Muscle of back (tissue), 13 donors: ENCODE measurements at places on chromosomes 4 and X. TPM values are rescaled to one million over a fixed set of nuclear protein-coding genes. Genes with fewer than 3 reads are reported as not detected.
A peak's percentile ranks its signal among the peaks of the same experiment; 100 is the strongest.

GRCh38 chrX:103756736-103757135 is 19.9 kb upstream of the PLP1 start:
- no peak for DNase-seq

GRCh38 chrX:122445466-122445865 is 738.6 kb upstream of the GRIA3 start:
- peak; percentile 62 for DNase-seq

GRCh38 chr4:153758136-153758535 is 1.7 kb downstream of the RNF175 start:
- no peak for DNase-seq

GRCh38 chr4:130705023-130705422 is 1609.1 kb downstream of the C4orf33 start:
- DNase-seq: peak; percentile 21

GRCh38 chrX:98448524-98448923 is 1564.8 kb downstream of the RPA4 start:
- DNase-seq: no peak

DNA sequence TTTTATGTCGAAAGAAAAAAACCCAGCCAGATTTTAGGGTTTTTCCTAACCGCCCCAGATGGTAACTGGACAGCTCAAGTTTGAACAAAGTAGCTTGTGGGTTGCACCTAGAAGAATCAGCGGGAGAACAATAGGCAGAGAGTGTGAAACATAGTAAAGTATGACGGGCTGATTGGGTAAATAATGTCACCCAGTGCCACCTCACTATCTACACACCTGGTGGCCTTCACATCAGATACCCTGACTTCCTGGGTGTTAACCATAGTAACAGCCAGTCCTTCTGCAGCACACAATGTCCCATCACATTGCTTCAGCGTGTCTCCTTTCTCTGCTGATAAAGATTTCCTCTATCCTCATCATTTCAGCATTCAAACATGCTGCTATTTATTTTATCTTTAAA is 159.1 kb upstream of the HS3ST1 start:
- DNase-seq: no peak

- no peak for DNase-seq
Measured at GRCh38 chrX:46317163-46317562, 228.1 kb downstream of the ZNF674 start.

GRCh38 chr4:139458543-139458942 is 4.6 kb downstream of the RAB33B start:
- DNase-seq: no peak

DNA sequence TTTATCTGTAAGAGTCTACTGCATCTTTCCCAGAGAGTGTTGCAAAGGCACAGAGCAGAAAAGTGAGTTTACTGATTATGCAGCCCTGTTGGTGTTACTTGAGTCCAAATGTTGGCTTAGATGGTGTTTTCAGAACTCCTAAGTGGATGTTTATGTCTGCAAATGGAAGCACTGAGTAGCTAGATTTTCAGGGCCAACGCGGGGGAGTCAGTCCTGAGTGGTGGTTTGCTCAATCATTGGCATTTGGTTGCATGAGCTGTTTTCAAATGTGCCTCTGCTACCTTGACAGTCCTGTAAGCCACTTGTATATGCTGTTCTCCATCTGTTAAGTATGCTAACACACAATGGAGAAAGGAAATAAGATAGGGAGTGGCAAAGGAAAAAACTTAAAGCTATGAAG is 45.4 kb downstream of the MAMLD1 start:
- no peak for DNase-seq

DNA sequence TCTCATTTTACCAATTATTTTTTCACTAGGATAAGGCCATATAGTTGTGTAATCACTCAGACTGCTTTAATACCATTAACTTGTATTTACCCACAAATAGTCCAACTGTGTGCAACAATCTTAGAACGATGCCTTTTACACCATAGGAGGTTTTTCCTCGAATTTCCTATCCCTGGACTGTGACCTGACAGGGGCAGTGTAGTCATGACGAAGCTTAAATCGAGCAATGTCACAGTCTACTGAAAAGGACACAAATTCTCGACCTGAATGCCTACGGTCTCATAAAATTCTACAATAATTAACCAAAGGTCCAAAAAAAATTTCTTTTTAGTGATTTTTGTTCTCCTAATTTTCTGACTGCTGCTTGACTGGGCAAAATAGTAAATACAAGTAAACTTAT is 208.9 kb downstream of the ADAMTS3 start:
- no peak for DNase-seq

GRCh38 chr4:85318415-85318814 is 156.5 kb upstream of the ARHGAP24 start:
- no peak for DNase-seq

- DNase-seq: no peak
Measured at GRCh38 chr4:3689576-3690550, 76.3 kb upstream of the ADRA2C start.

DNA sequence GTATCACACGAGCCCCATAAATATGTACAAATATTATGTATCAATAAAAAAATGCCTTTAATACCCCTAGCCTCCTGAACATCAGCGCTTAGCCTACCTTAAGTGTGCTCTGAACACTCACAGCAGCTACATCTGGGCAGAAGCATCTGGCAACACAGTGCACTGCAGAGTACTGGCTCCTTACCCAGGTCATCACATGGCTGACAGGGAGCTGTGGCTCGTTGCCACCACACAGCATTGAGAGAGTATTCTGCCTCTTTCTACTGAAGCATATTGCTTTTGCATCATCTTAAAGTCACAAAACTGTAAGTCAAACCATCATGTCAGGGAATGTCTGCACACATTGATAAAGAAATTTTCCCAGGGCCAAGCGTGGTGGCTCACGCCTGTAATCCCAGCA is 55.2 kb downstream of the TRIML1 start:
- DNase-seq: no peak

DNA sequence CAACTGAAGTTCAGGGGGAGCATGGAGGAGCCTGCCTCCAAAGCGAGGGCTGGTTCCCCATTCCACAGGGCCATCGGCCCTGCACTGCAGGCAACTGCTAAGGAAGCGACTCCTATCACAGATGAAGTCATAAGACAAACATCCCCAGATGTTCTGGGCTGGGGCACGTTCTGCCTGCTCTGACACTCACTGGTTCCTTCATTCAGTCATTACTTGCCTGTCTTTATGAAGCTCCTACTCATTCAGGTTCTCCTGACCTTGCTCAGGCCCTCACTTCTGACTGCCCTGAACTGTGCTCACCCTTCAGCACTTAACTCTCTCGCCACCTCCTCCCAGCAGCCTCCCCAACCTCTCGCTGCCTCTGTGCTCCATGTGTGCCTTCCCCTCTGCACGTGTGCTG is 2.5 kb upstream of the SLC2A9 start:
- no peak for DNase-seq

GRCh38 chrX:12984603-12985319 is 9.9 kb downstream of the TMSB4X start:
- no peak for DNase-seq

- peak; percentile 31 for DNase-seq
Measured at GRCh38 chr4:159051245-159052071, 51.4 kb upstream of the RAPGEF2 start.

DNA sequence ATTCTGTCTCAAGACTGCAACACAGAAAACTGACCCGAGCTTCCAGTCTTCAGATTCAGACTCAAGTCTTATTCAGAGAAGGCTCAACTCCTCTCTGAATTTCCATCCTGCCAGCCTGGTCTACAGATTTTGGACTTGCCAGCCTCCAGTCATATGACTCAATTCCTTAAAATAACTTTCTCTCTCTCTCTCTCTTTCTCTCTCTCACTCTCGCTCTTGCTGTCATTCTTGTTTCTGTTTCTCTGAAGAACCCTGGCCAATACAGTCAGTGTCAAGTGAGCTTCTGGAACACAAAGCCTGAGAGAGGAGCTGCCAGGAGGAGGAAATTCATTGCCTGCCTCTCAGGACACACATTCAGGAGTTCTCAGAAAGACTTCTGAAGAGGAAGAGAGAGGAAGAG is 154.9 kb downstream of the PARM1 start:
- no peak for DNase-seq

- no peak for DNase-seq
Measured at GRCh38 chrX:153637121-153638040, 9.6 kb upstream of the DUSP9 start.

DNA sequence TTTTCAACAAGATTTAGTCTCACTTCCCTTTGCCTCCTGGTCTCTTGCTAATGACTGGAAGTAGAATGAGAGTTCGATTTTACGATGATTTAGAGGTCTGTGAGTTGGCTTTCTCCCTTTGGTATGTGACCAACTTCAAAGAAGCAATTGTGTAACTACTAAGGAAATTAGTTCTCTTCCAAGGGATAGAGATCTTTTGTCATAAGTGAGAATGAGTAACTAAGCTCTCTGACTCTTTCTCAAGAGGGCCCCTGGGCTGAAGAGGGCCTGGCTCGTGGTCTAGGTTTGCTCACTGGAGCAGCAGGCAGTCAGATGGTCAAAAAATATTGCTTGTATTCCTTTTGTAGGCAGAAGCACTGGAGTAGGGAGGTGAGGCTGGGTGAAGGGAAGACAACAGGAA is 176.3 kb downstream of the ENOX2 start:
- no peak for DNase-seq

DNA sequence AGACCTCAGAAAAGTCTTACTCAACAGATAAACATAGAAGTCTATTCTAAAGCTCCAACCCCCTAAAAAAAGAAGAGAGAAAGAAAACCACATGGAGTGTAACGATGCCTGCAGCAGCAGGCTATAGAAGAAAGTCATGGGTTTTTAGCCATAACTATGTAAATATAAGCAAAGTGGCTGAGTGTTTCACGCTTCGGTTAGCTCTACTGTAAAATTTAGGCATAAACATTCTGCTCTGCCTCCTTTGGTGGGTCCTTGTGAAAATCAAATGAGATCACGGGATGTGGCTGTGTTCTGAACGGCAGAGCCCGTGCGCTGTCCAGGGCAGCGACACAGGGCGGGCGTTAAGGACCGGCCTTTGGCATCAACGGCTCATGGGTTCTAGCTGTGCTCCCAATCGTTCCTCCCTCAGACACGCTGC is 78.4 kb downstream of the IRF2 start:
- DNase-seq: no peak

DNA sequence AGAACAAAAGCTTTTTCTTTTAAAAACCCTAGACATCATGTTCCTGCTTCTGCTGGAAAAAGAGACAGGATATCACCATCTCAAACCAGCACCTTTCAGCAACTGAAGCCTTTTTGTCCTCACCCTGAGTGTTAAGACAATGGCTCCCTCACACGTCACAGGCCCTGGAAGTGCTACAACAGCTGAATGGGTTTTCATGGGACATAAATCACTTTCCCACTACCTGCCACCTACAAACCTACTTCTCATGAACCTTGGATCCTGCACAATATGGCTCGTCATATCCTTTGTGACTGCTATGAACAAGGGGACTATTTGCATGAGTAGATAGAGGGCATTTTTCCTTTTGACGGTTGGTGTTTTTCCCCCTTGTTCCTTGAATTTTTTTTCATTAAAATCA is 93.6 kb downstream of the TSPAN5 start:
- DNase-seq: no peak

DNA sequence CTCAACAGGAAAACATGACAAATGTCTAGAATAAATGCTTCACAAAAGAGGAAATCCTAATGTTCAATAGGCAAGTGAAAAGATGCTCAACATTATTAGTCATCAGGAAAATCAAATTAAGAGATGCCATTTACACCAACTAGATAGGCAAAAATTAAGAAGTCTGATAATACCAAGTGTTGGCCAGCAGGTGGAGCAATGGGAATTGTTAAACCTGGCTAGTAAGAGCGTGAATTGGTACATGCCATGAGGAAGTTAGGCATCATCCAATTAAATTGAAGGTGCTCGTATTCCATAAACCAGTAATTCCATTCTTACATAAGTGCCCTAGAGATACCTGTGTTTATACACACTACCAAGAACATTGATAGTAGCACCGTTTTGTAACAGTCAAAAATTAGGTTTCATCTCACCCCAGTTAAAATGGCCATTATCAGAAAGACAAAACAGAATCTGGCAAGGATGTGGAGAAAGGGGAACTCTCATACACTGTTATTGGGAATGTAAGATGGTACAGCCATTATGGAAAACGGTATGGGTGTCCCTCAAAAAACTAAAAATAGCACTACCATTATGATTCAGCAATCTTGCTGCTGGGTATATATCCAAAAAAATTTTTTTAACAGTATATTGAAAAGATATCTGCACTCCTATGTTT is 14.0 kb upstream of the ZCCHC18 start:
- DNase-seq: peak; percentile 41

DNA sequence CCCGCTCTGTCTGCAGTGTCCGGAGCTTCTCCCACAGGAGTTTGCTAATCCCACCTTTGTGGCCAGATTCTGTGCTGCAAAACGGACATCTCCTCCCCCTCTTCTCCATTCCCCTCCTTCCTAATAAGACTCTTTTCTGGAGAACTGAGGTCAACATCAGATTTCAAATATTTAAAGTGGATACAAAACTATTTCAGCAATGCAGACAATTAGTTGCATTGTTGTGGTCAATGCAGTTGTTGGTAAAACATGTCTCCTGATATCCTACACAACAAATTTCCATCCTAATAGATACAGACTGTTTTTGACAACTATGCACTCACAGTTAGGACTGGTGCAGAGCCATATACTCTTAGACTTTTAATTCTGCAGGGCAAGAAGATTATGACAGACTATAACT is 5.1 kb upstream of the MCUB start:
- no peak for DNase-seq

DNA sequence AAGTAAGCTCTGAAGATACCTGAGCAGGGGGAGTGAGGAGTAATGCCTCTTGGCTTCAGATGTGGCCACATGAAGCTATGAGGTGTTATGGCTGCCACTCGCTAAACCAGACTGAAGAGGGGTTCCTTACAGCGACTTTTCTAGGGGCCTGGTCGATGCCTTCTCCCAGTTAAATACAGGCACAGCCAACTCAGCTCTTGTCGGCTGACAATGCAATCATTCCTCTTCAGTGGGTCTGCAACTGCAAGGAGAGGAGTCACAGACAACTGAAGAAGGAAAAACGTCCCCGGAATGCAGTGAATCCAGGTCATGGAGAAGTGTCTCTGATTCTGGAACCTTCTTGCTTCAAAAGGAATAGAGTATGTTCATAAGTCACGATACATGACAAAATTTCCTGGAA is 106.4 kb downstream of the RNF150 start:
- DNase-seq: no peak

Gene CENPE
- polyA plus RNA-seq: 6.3 TPM

Gene CTAG1A
- not detected for polyA plus RNA-seq

Gene MAGEC1
- polyA plus RNA-seq: not detected

Gene NPNT
- polyA plus RNA-seq: 153 TPM

Gene MAGEA4
- polyA plus RNA-seq: not detected
